ENCODE measurements at places on chromosomes 6 and 20.
A peak's percentile ranks its signal among the peaks of the same experiment; 100 is the strongest.

GRCh38 chr6:117546674-117547073, 55.6 kb downstream of the GOPC start:
- DNase-seq: no peak

DNA sequence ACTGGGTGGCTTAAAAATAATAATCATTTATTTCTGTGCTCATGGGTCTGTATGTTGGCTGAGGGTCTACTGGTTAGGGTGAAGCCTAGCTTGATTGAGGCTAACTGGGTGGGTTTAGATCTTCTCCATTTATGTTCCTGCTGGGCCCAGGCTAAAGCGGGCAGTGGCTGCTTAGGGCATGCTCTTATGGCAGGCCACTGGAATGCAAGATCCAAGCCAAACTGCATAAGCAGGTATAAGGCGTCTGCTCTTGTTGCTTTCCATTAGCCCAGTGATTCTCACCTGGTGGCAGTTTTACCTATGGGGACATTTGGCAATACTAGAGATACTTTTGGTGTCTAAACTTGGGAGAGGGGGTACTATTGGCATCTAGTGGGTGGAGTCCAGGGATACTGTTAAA, 44.5 kb downstream of the QKI start:
- no peak for DNase-seq

DNA sequence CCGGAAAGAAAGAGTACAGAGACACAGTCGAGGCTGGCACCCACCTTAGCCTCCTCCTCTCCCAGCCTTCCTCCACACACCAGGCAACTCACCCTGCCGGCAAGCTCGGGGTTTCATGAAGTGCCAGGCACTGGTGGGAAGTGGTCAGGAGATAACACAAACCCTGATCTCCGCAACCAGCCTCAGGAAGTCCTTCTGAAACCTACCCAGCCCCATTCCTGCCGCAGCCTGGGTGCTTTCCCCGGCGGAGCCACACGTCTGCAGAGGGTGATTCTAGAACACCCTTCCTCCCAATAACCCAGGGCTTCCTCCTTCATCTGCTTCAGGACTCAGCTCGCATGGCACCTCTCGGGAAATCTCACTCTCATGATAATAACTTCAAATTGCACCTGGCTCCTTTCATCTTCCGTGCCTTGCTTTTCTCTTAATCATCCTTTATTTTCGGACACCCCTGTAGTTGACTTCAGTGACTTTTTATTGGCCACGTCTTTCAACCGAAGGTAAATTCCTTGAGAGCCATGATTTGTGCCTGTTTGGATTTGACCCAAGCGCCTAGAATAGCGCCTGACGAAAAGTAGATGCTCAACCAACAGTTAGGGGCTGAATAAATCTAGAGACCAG, 8.7 kb upstream of the HLA-E start:
- no peak for DNase-seq

GRCh38 chr6:111727802-111728201, 122.1 kb upstream of the TRAF3IP2 start:
- no peak for DNase-seq

GRCh38 chr6:113630738-113631535, 226.2 kb upstream of the MARCKS start:
- DNase-seq: peak; percentile 84

- no peak for DNase-seq
Measured at GRCh38 chr20:62860924-62861691, 514 bp downstream of the TCFL5 start.

DNA sequence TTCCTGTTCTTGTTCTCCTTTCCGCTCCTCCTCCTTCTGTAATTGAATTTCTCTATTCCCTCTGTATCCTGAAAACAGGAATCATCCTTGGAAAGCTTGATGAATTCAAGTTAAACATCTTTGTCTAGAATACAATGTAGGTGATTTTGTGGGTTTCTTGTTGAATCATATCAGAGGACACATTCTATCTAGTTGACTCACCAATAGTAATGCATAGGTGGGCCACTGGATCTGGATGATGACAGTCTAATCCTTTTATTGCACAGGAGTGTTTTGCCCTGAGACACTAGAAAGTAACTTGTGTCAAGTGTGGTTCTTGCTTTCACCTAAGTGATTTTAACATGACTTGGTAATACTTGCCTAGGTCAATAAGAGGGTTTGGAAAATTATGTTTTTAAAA, 164.3 kb downstream of the RFPL4B start:
- peak; percentile 57 for DNase-seq

DNA sequence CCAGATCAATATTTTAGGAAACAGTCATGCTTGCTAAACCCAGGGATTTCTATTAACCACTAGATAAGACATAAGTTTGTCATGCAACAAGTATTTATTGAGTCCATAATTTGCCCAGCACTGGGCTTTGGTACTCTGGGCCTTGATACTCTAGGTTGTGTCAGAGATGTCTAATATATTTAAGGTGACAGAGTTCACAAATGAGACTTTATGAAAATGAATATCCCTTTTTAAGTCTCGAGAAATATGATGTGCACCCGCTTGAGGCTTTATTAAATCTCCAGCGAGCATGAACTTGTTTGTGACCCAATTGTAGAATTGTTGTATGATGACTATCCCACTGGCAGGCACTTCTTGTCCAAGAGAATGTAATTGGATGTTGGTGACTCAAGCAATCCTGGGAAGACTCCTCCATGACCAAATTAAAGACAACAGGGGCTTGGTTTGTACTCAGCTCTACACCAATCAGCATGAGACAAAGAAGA, 109.2 kb downstream of the ESR1 start:
- DNase-seq: no peak

GRCh38 chr6:20217324-20217855, 5.1 kb upstream of the MBOAT1 start:
- no peak for DNase-seq

- no peak for DNase-seq
Measured at GRCh38 chr20:11080781-11081377, 407.1 kb upstream of the JAG1 start.

- DNase-seq: no peak
Measured at GRCh38 chr6:69022993-69023392, 387.9 kb downstream of the ADGRB3 start.

GRCh38 chr6:110002676-110003075, 24.6 kb downstream of the GPR6 start:
- no peak for DNase-seq

- DNase-seq: no peak
Measured at GRCh38 chr6:14453712-14454472, 336.3 kb downstream of the CD83 start.

GRCh38 chr6:31899215-31899614, 1.7 kb upstream of the EHMT2 start:
- DNase-seq: no peak

DNA sequence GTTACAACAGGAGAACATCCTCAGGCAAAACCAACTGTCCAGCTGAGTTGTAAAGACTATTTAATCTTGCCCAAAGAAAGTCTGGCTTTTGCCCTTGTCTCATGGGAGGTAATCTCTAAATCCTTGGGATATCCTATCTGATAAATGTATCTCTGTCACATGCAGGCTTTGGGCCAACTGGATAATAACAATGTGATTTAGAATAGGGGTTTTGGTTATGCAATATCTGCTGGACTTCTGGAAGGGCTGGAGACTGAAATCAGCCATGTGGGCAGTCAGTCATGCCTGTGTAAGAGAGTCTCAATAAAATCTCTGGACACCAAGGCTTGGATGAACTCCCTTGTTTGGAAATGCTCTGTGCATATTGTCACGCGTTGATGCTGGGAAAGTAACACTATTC, 56.3 kb upstream of the PRL start:
- no peak for DNase-seq

DNA sequence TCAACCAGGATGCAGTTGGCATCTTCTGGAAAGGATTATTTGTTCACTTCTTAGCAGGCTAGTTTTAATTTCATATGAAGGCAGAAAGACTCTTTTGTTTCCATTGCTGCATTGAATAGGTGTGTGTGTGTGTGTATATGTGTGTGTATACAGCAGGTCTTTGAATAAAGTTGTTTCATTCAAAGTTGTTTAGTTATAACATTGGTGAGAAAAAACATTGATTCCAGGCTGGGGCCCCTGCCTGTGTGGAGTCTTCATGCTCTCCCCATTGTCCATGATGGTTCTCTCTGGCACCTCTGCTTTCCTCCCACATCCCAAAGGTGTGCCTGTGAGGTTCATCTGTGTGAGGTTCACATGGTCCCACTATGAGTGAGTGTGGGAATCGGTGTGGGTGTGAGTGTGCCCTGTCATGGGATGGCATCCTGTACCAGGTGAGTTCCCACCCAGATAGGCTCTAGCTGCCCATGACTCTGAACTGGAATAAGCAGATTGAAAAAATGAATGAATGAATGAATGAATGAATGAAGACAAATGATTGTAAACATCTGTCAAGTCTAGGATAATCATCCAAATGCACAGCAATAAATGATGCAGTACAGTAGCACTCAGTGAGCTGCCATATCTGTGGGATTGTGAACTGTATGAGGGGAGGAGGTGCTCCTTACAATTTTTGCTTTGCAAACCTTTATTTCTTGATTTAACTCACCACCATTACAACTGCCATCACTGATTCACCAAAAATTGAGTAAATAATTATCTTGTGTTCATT, 156.0 kb downstream of the ADGRG6 start:
- no peak for DNase-seq

- DNase-seq: no peak
Measured at GRCh38 chr6:30842754-30843610, 41.3 kb upstream of the DDR1 start.

DNA sequence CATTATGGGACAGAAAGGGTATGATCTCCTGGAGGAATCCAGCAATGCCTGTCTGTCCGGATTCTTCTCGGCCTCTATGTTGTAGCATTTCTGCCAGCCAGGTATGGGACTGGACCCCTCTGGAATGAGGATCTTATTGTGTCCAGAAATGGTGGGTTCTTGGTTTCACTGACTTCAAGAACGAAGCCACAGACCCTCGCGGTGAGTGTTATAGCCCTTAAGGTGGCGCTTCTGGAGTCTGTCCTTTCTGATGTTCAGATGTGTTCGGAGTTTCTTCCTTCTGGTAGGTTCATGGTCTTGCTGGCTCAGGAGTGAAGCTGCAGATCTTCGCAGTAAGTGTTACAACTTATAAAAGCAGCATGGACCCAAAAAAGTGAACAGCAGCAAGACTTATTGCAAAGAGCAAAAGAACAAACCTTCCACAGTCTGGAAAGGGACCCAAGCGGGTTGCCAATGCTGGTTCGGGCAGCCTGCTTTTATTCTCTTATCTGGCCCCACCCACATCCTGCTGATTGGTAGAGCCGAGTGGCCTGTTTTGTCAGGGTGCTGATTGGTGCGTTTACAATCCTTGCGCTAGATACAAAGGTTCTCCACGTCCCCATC, 62.3 kb upstream of the IER3 start:
- DNase-seq: no peak

DNA sequence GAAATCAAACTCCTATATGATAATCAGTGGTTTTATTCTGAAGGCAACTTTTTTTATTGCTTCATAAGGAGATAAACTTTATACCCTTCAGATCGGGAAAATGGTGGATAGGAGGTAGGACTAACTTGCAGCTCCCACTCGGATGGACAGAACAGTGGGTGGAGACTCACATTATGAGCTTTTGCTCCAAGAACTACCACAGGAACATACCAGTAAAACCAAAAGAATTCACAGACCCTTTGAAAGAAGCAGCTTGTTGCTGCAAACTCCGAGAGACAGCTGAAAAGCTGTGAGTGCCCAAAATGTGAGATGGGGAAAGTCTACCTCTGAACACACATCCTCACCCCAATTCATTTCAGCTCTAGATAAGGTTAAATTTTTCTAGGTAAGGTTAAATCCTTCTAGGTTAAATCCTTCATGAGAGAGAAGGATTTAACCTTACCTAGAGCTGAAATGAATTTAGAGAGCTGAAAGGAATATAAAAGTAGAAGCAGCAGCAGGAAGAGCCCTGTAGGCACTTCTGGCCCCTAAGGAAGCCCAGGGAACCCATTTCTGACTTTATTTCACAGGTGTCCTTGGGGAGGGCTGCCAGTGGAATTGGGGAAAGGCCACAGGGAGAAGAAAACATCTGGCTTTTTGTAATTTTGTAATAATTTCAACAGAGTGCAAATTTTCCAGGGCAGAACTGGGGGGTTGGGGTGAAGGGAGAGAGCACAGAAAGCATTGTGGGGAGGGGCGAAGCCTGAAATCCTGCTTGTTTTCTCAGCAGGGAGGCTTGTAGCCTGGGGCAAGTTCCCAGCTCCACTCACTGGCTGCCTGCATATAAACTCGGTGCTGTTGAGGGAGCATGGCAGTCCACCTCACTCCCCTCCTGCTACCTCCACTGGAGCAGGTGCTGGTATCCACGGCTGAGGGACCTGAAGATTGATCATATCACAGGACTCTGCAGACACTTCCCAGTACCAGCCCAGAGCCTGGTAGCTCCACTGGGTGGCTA, 65.9 kb upstream of the HCRTR2 start:
- no peak for DNase-seq

GRCh38 chr6:72669324-72669723, 47.5 kb downstream of the KCNQ5 start:
- no peak for DNase-seq

GRCh38 chr6:140537834-140538705, 1163.6 kb upstream of the CITED2 start:
- peak; percentile 92 for DNase-seq

DNA sequence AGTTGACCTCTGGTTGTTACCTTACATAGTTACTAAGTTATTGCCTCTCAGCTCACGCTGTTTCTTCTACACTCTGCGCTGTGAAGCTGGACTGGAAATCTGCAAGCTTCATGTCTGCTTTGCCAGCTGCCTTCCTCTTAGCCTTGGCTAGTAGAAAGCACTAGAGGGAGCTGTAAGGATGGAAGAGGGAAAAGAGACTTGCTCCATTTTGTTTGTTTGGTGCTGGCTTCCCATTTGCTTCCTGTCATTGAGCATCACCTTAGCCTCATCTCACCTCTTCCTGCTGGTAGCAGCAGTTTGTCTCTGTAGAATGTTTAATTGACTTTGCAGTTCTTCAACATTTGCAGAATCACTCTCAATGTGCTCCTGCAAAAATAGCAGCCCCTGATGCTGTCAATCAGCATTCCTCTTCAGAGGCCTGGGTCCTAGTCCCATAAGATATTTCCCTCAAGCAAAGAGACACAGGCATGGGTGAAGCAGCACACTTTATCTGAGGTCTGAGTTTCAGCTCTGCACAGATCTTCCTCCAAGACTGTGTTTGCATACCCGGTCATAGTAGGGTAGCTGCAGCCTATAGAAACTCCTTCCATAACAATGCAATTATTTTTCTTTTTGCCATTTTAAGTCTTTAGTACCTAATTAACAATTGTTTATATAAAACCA, 302.2 kb upstream of the EPHA7 start:
- no peak for DNase-seq

GRCh38 chr6:169990095-169991030, 238.9 kb downstream of the ERMARD start:
- no peak for DNase-seq

DNA sequence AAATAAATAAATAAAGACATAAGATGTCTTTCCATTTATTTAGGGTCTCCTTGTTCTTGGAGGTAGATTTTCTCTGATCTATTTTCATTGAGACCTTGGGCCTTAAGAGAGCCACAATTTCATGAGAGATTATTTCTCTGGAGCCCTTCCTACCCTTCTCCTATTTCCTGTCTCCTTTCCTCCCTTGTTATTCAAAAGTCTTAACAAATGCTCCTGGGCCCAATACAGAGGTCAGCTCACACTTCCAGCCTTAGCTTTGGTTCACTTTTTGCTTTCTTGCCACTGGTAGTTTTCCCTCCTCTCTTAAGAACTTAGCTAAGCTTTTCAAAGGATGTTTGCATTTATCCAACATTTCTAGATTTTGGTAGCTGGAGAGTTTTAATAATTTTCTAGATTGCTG, 44.0 kb downstream of the PTPRA start:
- DNase-seq: no peak

GRCh38 chr6:2940010-2940850, 31.1 kb downstream of the SERPINB6 start:
- no peak for DNase-seq

- peak; percentile 9 for DNase-seq
Measured at GRCh38 chr6:107786179-107786578, 37.9 kb downstream of the SCML4 start.
